Fibroblast of villous mesenchyme (primary cell): ENCODE measurements at places on chromosomes 4 and X. TPM values are rescaled to one million over a fixed set of nuclear protein-coding genes. Genes with fewer than 3 reads are reported as not detected.
A peak's percentile ranks its signal among the peaks of the same experiment; 100 is the strongest.

CT45A2 gene
- not detected in 2 replicates for total RNA-seq

NAA11 gene
- 0.97 TPM in 1 of 2 replicates, not detected in the other for total RNA-seq

ATG4A gene
- total RNA-seq: 10.6 and 17.3 TPM in 2 replicates

LPAR4 gene
- total RNA-seq: under 0.01 and 0.32 TPM in 2 replicates

CCNA2 gene
- total RNA-seq: 27.1 and 54.0 TPM in 2 replicates

SMR3B gene
- not detected in 2 replicates for total RNA-seq

DNA sequence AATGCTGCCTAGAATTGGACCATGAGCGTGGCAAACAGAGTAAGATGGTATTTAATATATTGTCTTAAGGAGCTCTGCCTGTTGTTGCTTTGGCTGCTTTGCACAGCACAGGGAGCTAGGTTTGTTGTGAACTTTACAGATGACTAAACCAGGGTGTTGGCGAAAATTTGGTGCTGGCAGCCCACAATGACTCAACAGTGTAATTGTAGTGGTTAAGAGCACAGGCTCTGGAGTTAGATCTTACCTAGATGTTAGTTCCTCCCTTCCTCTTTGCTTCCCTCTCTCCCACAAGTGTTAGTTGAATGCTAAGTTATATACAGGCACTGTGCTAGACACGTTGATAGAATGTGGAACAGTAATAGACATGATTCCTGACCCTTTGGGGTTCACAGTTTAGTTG, 128.9 kb upstream of the TRPC5 start:
- no peak for DNase-seq

GRCh38 chr4:108166038-108166437, 2.7 kb downstream of the LEF1 start:
- DNase-seq: no peak

DNA sequence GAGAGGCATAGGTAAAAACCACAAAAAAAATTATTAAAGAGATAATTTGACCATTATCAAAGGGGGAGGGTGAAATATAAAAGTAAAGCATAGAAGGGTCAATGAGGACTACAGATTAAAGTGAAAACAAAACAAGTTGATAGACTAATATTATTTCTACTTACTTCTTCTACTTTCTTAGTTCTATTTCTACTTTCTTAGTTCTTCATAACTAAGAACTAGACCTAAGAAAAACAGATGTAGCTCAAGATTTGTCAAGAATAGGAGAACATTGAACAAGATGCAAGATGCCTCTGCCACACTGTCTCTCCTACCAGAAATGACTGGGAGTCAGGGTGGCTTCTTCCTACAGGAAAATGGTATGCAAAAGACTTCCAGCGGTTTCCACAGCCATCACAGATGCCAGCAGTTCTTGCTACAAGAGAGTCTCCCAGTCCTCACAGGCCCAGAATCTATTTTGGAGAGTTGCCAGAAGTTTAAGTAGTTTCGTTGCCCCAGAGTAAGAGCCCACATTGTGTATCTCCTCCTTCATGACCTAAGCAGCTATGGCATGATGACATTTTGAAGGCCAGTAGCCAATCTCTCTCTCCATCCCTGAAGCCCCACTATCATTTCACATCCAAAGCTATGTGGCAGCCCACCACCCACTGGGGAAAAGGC, 42.9 kb upstream of the DDX60 start:
- DNase-seq: no peak

GRCh38 chr4:40283968-40284367, 51.2 kb upstream of the CHRNA9 start:
- DNase-seq: no peak

DNA sequence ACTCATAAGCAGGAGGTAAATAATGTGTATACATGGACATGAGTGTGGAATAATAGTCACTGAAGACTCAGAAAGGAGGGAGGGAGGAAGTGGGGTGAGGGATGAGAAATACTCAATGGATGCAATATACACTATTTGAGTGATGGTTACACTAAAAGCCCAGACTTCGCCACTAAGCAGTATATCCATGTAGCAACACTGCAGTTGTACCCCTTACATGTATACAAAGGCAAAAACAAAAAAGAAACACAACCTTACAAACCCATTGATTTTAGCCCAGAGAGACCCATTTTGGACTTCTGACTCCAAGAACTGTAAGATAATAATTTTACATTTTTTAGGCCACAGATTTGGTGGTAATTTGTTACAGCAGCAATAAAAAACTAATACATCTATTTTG, 51.5 kb downstream of the VMA21 start:
- DNase-seq: no peak

GRCh38 chr4:32094987-32095386, 1374.8 kb downstream of the PCDH7 start:
- DNase-seq: no peak

DNA sequence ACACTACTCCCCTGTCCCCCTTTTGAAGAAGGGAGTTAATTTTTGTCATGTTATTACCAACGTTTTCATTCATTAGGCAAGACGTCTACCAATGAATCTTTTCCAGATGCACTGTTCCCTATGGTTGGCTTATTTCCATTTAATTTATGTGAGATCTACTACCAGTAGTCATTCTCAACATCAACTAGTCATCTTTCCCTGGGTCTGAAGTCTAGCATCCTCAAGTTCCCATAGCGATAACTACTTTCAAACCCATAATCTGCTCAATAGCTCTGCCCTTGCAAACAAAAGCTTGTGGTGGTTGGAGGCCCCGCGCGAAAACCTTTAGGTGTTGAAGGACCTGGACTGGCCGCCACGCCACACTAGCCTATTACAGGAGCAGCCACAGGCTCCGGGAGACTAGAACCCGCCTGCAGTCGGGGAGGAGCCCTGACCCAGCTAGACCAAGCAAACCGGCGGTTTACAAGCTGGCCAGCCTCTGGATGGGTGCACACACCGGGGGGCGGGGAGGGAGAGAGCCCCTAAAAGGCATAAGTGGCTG, 746 bp downstream of the PPAT start:
- DNase-seq: peak; percentile 70

DNA sequence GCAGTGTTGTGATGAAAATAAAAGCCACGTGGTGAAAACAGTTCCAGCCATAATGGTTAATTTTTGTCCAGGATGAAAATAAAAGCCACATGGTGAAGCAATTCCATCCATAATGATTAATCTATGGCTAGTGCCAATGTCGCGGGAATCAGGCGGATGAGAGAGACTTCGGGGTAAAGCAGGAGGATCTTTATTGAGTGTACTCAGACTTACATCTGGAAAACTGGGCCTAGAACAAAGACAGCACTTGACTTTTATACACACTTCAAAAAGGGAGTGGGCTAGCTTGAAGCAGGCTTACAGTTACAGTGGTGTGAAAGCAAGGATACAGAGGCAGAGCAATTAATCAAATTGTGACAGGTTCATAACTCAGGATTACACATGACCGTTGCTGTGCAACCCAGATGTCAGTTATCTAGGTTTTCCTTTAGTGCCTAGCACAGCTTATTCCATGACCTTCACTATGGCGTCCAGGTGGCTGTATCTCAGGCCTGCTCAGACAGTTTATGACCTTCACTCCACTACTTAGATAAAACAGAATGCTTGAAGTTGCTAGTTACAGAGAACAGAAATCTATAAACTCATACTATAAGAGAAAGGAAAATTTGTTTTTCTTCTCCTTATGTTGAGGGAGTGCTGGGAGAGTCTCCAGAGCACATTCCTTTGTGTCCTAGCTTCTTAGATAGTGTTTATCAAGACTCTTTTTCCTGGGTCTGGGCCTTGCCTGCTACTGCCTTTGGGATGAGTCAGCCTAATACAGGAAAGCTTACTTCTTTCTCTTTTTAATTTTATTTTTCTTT, 5.9 kb upstream of the PLA2G12A start:
- peak; percentile 56 for DNase-seq

DNA sequence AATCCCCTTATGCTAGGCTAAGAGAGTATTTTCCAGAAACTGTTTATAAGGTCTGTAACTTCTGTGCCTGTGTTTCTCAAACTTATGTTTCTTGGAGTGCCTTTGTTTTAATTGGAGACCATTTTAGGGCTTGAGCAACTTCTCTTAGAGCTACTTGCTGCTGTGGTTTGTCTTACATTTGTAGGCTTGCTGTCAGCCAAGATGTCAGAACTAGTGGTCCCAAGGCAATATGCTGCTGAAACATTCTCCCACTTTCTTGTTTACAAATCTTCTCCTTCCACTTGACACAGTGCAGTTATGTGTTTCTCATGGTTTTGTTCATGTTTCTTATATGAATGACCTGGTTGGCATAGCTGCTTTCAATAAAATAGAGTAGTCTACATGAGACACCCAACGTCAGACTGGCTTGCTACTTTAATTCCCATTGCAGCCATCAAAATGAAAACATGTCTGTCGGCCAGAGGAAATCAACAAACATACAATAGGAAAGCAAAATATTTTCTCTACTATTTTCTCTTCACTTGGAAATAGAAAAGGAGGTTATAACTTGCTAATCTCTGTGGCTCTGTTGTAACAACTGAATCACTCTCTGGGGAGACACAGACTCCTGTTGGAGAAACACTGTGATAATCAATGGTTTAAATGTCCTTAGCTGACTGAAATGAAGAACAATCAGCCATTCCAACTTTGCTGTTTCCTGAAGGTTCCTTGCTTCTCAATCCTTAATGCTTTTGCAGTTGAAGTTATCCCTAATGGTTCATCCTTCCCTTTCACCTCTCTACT, 426.4 kb downstream of the PDGFC start:
- peak; percentile 49 for DNase-seq

DNA sequence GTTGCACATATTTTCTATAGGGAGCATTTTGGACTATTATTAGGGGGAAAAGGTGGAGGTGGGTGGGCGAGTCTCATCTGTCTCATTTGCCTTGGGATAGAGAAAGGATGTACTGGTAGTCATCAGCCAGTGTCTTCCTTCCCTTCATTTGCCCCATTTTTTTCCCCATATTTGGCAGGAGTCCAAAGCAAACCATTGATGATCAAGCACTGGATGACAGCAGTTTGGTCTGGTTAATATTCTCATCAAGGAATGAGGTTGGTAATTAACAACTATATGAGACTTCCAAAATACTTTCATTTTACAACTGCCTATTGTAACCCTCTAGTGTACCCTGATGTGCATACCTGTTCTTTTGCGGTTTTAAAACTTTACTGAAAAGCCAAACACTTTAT, 22.6 kb upstream of the IGFBP7 start:
- no peak for DNase-seq

DNA sequence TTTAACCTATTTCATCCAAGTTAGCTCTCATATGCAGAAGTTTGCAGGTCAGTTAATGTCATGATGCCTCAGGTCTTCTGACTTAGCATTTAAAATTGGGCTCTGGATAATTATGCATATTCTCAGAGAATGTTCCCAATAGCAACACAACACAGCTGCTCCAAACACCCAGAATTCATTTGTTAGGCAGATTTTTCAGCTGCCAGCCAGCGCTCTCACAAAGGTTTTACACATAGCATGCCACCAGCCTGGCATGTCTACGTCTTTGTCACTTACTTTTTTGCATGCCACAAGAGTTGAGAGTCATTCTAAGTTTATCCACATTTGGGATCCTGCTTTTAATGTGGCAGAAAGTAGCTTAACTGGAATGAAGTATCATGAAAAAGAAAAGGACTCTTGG, 84.8 kb downstream of the LIMCH1 start:
- DNase-seq: no peak

DNA sequence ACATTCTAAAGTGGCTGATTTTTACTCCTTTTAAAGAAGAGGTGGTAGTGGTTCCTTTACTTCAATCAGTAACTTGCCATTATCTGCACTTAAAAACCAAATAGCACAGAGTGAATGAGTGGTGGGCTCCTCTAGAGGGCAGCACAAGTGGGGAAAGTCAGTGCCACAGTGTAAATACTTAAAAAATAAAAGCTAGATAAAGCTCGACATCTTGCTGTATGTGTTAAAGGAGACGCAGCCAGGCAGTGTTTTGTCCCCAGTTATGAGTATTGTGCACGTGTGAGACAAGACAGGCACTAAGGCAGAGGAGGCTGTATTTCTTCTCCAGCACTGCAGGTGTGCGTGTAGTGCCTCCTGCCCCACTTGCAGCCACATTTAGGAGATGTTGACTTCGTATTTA, 24.6 kb downstream of the NAP1L5 start:
- DNase-seq: peak; percentile 55

- DNase-seq: peak; percentile 44
Observed at GRCh38 chrX:136200466-136200865, 50.7 kb downstream of the MAP7D3 start.

DNA sequence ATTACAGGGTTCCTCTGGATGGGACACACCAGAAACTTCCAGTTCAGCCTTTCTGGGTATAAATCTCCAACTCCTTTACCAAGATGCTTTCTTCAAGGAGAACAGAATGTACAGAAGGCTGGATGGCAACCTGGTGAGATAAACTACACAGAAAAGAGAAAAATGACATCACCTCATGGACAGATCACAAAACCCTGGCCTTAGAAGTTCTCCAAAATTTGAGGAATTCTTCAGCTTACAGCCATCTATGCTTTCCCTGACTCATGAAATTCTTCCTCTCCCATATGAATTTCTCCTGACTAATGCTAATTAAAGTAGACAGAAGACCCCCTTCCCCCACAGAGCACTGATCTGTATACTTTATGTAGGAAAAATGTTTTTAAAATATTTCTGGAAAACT, 345.4 kb downstream of the STIM2 start:
- DNase-seq: no peak

- DNase-seq: peak; percentile 28
Observed at GRCh38 chr4:76515975-76516843, 81.2 kb downstream of the SHROOM3 start.
